ENCODE measurements at places on chromosomes 6 and 20.

DNA sequence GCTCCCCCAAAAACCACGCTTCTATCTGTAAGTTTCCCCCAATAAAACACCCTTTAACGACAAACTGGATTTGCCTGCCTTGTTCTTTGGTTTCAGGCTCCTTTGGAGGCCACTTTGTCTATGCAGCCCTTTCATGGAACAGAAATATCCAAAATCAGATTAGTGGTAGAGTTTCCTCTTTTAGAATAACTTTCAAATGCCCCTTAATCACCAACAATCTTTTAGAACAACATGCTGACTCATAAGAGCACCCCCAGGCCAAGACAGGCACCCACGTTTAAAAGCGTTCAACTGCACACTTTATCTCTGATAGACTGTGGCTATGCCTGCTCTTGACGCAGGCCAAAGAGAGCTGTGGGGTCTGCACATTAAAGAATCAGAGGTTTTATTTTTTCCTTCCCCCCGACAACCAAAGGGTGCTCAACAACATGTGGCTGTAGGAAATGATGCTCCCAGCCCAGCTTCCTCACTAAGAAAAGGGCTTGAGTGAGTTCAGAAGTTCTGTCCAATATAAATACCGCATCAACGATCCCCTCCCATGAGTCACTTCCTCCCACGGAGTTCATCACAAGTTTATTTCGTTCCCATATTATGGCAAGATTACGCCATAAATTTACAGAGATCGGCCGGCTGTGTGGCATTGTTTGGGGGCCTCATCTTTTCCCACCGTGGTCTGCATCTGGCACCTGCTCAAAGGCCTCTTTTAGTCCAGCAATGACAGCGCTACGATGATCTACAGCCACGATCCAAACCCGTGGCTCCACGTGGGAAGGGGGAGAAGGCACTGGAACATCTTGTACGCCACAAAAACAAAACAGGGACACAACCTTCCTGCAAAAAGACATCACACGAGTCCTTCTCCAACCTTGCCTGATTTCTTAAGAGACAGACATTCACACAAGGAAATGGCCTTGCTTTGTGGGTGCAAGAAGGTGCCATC, 88.8 kb upstream of the NFATC2 start:
- DNase-seq: no peak

GRCh38 chr6:77092971-77093370, 370.3 kb downstream of the HTR1B start:
- DNase-seq: no peak

- DNase-seq: no peak
Measured at GRCh38 chr20:45792317-45793118, 764 bp downstream of the DNTTIP1 start.

- no peak for DNase-seq
Measured at GRCh38 chr6:118935331-118935668, 341 bp upstream of the MCM9 start.

DNA sequence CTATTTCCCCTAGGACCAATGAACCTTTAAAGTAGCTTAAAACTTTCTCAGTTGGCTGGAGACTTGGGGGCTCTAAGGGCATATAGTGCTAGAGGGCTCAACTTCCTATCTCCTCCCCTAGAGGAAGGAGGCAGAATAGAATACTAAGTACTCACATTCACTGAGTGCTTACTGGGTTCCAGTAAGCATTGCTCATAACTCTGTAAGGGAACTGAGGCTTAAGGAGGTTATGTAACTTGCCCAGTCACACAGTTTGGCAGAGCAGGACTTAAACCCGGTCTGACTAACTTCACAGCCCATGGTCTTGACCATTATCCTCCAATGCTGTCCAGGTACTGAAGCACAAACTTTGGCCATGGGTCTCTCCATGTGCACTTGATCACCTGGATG, 12.5 kb downstream of the SESN1 start:
- DNase-seq: no peak

DNA sequence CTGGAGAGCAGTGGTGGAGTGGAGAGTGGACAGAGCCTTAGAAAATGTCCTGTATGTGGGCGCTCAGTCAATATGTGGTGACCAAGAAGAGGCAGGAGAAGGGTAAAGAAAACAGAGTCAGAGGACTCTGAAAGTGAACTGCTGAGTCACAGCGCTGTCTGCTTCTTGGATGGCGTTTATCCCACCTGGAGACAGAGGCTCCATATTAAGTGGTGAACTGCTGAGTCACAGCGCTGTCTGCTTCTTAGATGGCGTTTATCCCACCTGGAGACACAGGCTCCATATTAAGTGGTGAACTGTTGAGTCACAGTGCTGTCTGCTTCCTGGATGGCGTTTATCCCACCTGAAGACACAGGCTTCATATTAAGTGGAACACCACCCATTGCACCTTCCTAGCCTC, 119.3 kb upstream of the RALGAPA2 start:
- DNase-seq: no peak

- no peak for DNase-seq
Measured at GRCh38 chr6:129908356-129908755, 47.2 kb upstream of the TMEM244 start.

- DNase-seq: no peak
Measured at GRCh38 chr20:16758454-16759180, 10.5 kb downstream of the OTOR start.

- no peak for DNase-seq
Measured at GRCh38 chr20:50040432-50041245, 57.9 kb downstream of the SNAI1 start.

GRCh38 chr6:45808917-45809316, 206.7 kb downstream of the CLIC5 start:
- DNase-seq: no peak

DNA sequence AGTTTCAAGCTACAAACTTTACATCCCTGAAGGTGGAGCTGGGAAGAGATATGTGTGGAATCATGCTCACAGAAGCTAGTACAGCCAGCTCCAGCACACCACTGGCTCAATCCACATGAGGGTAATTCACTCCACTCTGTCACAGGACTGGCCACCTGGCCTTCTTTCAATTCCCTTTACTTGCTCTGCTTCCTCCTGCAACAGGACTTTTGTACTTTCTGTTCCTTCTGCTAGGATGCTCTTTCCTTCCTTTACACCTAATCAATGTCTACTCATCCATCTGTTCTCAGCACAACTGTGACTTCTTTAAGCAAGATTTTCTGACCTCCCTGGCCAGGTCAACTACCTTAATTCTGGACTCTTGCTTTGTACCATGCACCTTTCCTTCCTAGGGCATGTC, 39.4 kb upstream of the MYB start:
- no peak for DNase-seq

DNA sequence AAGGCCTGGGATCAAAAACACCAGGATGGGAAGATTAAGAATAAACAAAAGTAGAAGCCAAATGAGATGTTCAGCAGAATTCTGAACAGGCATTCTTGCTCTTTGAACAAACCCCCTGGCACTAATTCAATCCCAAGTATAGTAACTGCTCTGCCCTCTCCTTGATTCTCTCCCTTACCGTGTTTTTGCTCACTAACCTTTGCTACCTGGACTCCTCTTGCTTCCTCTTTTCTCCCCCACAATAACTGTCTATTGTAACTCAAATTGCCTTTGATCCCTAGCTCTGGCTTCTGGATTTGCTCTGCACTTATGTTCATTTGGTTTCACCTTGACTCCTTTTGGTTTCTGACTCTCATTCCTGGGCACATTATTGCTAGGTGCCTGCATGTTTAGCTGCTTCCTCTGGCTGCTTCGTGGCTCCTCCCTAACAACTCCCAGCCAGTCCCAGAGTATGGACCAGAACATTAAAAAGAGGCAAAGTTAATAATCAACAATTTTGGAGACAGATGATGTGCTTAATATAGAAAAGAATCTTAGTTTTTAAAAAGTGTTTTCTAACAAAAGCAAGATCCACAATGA, 65.4 kb upstream of the PHIP start:
- DNase-seq: no peak

DNA sequence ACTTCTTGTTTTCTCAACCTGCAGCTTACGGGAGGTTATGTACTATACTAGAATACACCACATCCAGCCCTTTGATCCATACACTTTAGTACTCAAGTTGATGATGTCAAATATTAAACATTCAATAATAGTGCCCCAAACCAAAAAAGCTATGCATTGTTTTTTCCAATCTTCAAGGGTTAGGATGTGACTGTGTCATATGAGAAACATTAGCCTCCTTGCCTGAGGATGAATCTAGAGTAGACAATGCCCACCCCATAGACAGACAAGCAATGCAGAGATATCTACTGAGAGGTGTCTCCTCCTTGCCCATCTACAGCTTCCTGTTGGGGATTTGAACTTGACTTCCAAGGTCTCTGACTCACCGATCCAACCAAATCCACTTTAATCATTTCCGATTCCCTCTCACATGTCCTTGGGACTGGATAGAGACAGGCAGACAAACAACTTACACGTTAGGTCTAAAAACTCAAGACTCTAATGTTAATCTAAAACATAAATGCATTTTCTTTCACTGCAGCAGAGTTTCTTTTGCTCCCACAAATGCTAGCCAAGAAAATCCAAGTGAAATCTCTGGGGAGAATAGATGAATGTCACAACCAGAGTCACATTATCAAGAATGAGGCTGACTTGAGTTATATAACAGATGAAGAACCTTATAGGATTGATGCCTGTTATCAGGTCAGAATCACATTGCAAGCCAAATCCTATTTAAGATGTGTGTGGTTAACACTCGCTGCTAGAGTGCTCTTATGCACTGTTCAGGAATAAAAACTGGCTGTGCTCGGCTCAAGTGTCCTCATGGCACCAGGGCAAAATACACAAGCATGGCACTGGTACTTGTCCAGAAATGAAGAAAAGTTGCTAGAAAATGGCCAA, 75.5 kb upstream of the TNFAIP3 start:
- DNase-seq: no peak

GRCh38 chr20:48060841-48061720, 275.8 kb upstream of the SULF2 start:
- no peak for DNase-seq

DNA sequence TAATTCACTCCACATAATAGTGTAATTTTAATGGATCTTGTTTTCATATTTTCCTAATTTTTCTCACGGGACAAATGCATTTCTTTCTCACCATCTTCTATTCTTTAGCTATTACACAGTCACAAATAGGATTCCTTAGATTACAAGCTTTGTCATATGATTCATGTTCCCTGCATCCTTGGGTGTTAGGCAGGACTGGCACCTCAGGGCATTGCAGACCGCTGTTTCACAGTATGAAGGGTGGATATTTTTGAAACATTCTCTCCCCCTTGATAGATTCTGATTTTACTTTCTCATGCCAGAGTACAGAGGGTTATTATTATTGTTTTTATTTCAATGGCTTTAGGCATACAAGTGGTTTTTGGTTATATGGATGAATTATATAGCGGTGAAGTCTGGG, 602.5 kb downstream of the PHF3 start:
- DNase-seq: no peak

DNA sequence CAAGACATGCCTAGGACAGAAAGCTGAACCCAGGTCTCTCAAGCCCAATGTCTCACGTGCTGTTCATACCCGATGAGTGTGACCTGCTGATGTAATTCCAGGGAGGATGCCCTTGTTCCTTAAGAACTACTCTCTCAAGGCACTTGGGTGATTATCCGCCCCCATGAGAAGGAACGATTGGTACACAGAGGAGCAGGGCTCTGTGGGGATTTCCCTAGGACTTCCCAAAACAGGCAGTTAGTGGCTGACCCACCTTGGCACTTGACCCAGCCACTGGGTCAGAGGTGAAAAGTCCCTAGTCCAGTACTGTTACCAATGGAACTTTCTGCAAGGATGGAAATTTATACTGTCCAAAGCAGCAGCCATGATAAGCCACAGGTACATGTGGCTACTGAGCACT, 9.2 kb upstream of the BPIFB6 start:
- no peak for DNase-seq

- DNase-seq: no peak
Measured at GRCh38 chr6:158816803-158817727, 2.1 kb downstream of the EZR start.

GRCh38 chr20:64006902-64007301, 26.0 kb downstream of the PRPF6 start:
- no peak for DNase-seq

- DNase-seq: no peak
Measured at GRCh38 chr6:2230659-2231277, 14.6 kb downstream of the GMDS start.

DNA sequence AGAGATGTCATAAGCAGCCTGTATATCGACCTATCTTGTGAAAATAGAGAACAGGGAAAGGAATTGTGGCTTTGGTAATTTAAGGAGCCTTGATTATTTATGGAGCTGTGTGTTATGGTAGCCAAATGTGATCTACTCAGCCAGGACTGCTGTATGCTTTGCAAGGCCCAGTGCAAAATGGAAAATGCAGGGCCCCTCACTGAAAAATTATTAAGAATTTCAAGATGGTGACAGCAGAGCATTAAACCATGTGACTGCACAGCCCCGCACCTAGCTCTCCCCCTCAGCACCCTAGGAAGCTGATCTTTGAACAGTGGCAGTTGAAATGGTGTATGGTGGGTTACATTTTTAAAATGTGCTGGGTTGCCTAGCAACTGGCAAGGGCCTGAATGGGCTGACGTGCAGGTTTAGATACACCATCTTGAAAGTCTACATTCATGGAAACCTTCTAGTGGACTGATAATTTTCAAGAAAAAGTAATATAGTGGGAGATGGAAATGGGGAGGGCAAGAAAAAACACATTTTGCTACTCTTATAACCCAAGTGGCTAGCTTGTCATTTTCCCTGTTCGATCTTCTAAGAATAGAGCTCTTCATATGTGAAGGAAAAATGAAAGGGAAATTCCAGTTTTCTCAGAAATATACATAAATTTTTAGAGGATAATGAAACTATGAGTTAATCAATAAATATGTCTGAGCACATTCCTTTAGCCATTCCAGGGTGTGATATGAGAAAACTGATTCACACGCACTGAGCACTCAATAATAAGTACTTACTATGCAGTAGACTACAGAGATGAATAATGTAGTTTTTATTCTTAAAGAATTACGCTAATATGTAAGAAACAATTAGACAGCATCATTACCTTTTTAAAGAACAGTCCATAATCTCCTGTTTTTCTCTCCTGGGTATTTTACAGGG, 208.0 kb downstream of the ARHGAP18 start:
- no peak for DNase-seq

- no peak for DNase-seq
Measured at GRCh38 chr6:169074526-169074925, 179.1 kb downstream of the THBS2 start.

Data from GM19239 (cell line).